ENCODE measurements at places on chromosomes 1 and 21.

GRCh38 chr21:36044056-36044455 lies 16.3 kb downstream of the SETD4 start:
- DNase-seq = no peak

- DNase-seq = no peak
These were observed 37.5 kb downstream of the AGO3 start for GRCh38 chr1:35968396-35968795.

DNA sequence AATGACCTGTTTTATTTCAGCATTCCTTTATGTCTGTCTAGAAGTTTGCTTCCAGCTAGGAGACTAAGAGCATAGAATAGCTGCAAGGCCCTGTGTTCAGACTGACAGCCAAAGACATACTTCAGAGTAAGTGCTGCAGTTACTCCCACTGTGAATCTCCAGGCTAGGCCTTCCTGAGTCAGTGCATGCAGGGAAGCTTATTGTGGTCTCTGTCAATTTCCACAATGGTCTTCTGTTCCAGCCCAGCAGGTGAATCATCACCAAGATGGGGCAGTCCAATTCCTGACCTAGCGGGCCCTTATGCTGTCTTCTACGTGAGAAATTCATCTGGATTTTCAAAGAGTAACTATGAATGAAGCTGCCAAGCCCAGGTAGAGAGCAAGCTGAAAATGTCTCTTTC lies 146.3 kb upstream of the C8B start:
- peak; percentile 17 for DNase-seq

DNA sequence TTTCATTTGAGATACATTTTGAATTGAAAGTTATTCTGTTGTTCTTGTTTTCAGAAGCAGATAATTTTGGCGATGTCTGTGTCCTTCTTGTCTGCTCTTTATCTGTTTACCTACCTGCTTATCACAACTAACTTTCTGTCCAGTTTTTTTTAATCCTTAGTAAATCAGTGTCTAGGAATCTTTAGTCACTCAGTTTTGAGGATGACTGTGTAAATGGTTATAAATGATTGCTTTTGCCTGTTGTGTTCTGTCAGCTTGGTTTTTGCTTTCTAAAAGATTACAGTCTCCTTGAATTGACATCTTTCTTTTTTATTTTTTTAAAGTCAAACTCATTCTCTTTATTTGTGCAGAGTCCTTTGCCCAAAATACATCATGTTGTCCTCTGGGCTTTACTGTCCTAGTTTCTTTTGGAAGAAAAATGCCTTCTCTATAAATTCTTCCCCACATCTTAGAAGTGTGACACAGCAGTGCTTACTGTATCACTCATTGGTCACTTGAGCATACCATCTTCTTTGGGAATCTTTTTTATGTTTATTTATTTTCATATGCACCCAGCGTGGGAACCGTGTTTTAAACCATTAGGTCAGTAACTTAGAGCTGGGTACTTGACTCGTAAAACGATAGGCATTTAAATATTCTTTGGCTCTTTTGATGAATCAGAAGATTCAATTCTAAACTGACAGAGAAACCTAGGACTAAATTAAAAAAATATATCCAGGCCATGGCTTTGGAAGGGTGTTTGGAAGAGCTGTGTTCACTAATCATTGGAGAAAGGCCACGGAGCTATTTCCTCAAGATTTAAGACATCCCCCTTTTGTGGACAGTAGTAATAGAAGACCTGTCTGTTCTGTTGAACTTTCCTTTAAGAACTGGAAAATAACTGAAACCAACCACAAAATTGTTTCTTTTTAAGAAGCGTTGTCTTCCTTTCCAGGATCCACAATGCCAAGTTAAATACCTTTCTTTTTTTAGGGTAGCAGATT lies 20.9 kb downstream of the LAMC1 start:
- no peak for DNase-seq

DNA sequence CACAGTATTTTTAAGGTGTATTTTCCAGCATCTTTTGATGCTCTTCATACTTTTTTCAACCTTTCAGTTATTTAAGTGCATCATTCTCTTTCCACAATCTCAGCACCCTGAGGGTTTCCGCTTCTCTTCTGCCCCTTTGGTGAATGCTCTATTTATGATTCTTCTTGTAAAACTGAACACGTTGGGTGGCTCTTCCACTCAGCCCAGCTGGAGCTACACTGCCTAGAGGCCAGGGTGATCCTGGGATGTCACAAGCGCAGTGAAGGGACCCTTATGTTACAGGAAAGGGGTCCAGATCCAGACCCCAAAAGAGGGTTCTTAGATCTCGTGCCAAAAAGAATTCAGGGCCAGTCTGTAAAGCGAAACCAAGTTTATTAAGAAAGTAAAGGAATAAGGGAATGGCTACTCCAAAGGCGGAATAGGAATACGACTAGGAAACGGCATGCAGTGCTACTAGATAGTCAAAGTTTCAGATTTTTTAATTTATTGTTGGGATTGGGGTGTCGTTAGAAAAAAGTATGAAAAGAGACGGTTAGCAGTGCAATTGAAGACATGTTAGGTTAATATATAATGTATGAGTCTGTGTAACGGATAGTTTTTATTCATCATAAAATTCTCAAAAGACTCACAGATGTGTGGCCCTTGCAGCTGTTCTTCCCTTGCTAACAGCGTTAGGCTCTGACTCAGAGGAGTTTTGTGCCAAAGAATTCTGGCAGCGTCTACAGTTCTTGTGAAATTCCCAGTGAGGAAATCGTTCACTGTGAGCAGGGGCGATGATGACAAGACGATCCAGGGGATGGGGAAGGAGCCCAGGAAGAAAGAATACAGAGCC lies 14.4 kb upstream of the ERVH48-1 start:
- DNase-seq = no peak
